GM19239 (cell line): ENCODE measurements at places on chromosomes 7 and 10.
A peak's percentile ranks its signal among the peaks of the same experiment; 100 is the strongest.

DNA sequence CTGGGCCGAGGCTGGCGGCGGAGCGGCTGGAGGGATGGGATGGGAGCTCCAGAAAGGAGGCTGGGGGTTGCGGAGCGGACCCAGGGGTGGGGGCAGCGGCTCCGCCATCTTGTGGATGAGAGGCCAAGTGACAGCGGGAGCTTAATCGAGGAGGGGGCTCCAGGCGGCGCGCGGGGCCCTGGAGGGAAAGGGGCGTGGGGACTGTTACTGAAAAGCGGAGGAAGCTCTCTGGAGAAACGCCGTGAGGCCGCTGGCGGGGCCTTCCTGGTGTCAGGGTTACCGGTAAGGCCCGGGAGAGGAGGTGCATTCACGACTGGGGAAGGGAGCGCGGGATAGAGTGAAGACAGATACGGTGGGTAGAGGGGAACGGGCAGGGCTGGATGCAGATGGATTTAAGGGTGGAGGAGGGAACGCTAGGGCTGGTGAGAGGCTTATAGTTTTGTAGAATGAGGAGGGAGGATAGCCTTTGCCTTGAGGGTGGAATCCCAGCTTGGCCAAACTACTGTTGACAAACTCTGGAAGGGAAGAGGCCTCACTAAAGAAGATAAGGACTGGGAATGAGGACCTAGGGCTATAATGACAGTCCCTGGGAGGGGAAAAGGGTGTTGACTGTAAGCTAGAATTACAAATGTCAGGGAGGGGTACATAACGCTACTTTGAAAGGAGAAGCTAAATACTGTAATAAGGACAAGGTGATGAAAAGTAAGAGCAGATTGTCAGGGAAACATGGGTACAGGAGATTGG is 535 bp downstream of the BTRC start:
- DNase-seq, result peak; percentile 14

- no peak for DNase-seq
Measured at GRCh38 chr7:30968294-30968693, 4.5 kb downstream of the GHRHR start.

GRCh38 chr10:58955615-58956014 is 220.8 kb upstream of the PHYHIPL start:
- no peak for DNase-seq

GRCh38 chr7:150567871-150568301 is 696 bp downstream of the GIMAP4 start:
- no peak for DNase-seq

DNA sequence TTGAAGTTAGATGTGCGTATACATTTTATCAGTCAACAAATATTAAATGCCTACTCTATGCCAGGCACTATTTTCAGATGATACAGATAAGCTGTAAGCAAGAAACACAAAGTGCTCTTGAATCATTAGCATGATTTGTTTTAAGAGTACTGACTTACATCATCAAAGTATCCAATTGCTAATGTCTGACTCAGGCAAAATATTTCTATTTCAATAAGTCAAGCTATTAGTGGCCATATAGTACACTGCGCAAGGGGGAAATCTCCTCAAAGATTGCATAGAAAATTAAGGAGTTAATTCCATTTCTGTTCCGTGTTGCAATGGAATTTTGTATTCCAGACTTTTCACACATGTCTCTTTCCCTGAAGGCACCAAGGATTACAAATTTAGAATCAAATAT is 46.1 kb upstream of the DNAJC1 start:
- DNase-seq, result no peak

GRCh38 chr7:134372858-134373257 is 56.1 kb upstream of the SLC35B4 start:
- no peak for DNase-seq

GRCh38 chr7:42105554-42106358 is 131.3 kb downstream of the GLI3 start:
- DNase-seq, result no peak

DNA sequence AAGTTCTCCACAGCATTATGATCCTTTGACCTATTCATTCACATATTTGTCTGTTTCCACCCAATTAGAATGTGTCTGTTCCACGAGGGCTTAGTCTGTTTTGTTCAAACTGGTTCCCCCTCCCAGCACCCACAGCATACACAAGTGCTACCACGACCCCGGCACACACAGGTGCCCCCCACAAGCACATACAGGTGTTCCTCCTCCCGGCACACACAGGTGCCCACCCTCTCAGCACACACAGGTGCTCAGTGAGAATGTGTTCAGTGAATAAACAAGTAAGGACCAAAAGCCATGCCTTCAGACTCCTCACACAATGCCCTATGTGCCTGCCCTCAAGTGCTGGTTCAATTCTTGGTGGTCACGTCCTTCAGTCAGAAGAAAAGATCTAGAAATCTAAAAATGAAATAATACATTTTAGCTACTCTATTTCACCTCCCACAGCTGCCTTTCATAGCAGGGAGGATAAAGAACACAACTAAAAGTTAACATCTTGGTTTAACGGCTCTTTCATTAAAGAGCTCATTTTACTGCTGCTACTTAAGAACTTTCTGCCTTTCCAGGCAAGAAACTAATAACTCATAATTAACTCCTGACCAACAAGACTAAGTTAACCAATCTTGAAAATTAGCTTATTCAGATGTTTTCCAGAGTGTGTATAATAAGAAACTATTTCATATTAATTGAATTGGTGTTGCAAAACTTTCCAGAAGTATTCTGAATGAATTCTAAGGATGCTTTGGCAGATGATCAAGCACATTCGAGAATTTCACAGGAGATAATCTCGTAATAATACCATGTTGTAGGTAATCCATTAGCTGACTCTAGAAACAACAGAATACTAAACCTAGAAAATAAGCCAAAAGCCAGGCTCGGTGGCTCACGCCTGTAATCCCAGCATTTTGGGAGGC is 2.3 kb downstream of the DNMBP start:
- no peak for DNase-seq

DNA sequence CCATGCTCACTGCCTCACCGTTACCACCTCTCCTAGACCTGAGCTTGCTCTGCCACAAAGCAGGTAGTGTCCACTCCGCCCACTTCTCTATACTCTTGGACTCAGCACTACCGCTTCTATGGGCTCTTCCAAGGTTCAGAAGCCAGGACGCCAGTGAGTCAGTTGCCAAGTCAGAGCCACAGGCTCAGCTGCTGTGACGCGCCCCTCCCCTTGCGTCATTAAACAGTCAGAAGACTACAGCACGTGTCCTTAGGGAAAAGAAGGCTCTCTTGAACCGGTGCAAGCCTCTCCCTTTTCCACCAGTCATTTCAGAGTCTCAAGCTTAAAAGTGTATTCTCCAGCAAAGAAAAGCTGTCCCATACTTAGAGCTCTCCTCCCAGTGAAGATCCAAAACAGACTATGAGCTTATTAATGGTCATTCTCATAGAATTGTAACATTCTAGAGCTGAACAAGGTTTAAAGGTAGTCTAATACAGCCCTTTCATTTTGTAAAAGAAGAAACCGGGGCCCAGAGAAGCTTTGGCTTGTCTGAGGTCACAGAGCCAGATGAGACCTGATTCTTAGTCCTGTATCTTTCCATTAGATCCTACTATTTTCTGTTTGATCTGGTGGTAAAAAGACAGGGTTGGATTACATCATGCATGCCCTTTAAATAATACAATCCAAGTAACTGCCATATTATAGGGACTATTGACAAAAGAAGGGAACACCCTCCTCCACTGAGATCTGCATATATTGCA is 40.9 kb upstream of the MET start:
- peak; percentile 4 for DNase-seq

DNA sequence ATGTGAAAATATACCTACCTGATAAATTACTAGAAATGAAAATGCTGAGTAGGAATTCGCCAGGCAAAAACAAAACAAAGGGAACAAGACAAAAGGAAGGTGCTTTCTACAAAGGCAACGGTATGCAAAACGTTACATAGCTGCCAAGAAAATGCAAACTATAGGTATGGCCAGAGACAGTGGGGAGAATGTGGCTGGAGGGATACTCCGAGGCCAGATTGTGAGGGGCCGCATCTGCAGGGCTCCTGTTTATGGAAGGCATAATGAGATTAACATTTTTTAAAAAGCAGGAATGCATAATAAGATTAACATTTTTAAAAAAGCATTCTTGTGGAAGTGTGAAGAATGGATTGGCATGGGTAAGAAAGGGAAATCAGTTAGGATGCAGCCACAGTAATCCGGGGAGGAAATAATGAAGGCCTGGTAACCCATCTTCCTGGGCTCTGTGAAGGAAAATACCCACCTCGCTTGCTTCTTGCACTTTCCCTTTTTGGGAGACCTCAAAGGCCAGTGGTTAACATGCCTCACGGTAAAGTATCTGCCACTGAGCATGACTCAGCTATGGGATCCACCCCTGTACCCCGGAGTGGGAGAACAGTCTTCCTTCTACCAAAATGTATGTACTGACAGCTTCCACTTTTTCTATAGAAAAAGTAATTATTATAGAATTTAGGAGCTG is 145.8 kb upstream of the LRRN3 start:
- no peak for DNase-seq

GRCh38 chr7:130732980-130733930 is 752 bp downstream of the KLF14 start:
- DNase-seq, result peak; percentile 32

DNA sequence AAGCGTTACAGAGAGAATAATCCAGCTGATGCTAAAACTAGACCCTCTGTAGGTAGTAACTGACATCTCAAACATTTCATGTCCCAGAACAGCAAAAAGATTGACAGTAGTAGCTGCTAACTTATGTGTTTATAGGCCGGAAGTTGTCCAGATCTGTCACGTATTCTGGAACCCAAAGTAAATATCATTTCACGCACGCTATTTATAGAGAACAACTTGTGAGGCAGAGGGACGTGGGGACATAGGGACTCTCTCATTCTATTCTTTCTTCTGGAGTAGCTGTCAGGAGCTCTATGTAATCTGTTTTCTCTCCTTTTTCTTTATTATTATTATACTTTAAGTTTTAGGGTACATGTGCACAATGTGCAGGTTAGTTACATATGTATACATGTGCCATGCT is 22.3 kb downstream of the AGK start:
- DNase-seq, result no peak
